ENCODE measurements at places on chromosomes 4 and X.

- DNase-seq = no peak
Observed at GRCh38 chrX:119696251-119696890, 3.4 kb upstream of the SEPTIN6 start.

GRCh38 chr4:2065106-2065930 lies 6.2 kb downstream of the NAT8L start:
- DNase-seq = no peak

DNA sequence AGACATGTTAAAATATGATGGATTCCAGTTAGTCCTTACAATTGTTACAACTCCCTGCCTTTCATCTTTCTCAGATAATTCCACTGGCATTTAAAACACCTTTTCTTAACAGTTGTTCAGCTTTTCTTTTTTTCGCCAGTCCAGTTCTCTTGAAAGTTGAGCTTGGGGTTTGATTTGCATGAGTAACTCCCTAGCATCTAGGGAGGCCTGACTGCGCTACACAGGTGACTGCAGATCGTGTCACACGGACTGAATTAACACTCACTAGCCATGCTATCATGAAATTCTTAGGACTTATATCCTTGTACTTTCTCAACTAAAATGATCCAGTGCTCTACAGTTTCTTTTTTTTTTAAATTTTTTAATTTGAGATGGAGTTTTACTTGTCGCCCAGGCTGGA lies 69.8 kb downstream of the ARHGAP24 start:
- DNase-seq = no peak

GRCh38 chr4:89502581-89502980 lies 195.0 kb upstream of the GPRIN3 start:
- no peak for DNase-seq

DNA sequence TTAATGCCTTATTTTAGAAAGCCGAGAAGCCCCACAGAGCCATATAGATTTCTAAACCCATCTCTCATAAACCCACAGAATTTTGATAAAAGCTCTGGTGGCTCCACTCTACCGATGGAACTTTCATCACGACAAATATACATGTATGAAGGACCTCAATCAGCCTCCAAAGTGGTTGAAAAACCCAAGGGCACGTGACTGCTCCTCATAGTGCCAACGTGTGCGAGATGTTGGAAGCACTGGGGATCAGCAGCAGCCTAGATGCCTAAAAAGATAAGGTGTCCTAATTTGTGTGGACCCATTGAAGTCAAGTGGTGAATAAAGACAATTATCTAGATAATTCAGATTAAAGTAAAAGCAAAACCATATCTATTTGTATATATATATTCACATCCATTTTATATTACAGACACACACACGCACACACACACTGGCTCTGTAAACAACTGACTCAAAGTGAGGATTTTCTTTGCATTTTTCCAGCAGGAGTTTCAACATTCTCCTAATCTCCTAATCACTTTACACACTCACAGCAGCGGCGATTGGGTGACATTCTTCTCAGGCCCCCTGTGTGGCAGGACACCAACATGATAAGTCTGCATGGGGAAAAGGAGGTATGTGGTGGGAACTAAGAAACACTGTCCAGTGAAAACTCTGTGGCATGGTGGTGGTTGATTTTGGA lies 2.8 kb upstream of the PITX2 start:
- DNase-seq = no peak

DNA sequence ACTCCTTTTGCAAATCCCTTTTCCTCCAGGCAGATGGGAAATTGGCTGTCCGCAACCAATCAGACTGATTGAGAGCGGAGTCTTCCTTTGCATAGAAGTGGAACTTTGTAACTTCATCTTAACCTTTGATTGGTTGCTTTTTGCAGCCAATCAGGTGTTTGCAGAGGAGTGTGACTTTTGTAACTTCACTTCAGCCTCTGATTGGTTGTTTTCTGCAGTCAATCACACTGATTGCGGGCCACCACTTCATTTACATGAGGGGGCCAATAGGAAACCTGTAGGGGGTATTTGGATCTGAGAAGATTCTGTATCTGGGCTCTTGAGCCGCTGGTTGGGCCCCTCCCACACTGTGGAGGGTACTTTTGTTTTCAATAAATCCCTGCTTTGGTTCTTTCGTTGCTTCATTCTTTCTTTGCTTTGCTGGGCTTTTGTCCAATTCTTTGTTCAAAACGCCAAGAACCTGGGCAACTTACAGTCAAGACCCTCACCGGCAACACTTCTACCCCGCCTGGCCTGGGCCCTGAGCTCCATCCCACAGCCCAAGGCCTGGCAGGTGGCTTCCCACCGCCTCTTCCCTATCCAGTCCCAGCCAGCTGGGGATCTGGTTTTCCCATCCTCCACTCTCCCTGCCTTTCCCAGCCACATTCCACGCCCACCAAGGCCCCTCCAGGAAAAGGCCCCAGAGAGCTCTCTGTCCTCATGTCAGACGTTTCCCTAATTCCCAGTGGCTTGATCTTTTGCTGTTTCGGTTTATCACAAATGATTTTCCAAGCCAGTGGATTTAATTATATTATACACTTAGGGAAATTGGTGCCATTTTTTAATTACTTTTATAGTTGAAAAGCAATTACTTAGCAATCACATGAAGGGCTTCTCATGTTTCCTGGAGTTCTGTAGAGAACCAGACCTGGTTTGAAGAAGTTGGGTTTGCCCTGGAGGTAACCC lies 110.2 kb upstream of the STX18 start:
- DNase-seq = no peak

- no peak for DNase-seq
Observed at GRCh38 chr4:47359891-47360290, 103.6 kb downstream of the COMMD8 start.

DNA sequence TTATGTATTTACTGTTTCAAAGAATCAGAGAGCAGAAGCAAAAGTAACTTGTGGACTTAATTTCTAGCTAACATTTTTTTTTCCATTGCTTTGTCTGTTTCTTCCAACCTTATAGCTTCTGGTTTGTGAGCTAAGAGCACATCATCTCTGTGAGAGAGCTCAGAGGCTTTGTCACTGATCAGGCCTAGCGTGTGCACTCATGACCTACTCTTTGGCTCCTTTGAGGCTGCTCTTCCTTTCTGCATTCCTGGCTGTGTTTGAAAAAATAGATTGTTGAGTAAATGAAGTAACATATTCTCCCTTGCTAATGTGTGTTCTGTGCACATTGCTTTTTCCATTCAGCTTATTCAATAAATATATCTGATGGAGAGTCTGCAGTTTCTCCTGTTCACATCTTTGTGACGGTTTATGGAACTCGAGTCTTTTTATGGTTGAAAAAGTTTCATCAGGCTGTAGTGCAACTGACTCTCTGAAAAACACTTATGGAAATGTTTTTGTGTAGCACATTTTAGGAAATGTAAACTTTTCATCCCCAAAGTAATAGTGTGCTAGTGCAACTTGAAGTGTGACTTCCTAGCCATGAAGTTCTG lies 133.0 kb downstream of the RAPGEF2 start:
- no peak for DNase-seq

DNA sequence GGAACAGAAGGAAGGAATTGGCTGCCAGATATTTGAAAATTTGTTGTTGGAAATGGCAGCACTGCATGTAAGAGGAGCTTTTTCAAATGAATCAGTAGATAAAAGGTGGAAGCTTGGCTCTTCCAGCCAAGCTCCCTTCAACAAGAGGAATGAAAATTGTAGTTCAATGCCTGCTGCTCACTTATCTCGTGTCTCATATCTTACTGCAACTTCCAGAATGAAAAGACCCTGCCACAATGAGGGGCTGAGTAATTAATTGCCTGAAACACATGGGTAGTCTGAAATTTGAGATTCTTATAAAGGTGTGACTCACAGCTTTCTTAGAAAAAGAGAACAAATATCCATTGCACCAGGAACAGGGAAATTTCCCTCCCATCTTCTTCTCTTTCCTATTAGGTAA lies 53.0 kb downstream of the HAND2 start:
- no peak for DNase-seq

DNA sequence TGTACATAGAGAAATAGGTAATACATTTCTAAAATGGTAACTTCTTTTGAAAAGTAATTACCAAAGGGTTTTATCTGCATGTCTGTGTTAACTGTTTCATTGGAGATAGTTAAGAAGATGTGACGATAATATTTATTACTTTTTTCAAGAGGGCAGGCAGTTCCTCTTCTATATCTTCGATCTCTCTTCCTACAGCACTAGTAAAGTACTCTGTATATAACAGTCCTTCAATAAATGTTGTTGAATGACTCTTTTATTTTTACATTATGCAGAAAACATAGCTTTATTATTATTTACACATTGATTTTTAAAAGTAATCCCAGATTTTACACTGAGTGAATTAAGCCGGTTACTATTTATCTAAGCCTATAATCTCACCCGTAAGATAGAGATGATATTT lies 51.8 kb downstream of the TMPRSS11E start:
- DNase-seq = no peak

DNA sequence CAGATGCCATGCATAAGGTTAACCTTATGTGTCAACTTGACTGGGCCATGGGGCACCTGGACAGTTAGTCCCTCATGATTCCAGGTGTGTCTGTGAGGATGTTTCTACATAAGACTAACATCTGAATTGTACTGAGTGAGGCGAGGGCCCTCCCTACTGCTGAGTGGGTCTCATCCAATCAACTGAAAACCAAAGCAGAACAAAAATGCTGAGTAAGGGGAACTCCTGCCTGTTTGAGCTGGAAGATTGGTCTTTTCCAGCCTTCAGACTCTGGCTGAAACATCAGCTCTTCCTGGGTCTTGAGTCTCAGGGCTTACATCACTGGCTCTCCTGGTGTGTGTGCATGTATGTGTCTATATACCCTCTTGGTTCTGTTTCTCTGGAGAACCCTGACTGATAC lies 13.8 kb downstream of the NELFA start:
- no peak for DNase-seq

- no peak for DNase-seq
Observed at GRCh38 chr4:134533068-134533467, 331.5 kb upstream of the PABPC4L start.

GRCh38 chrX:153478746-153479145 lies 8.4 kb upstream of the HAUS7 start:
- DNase-seq = peak; percentile 39

DNA sequence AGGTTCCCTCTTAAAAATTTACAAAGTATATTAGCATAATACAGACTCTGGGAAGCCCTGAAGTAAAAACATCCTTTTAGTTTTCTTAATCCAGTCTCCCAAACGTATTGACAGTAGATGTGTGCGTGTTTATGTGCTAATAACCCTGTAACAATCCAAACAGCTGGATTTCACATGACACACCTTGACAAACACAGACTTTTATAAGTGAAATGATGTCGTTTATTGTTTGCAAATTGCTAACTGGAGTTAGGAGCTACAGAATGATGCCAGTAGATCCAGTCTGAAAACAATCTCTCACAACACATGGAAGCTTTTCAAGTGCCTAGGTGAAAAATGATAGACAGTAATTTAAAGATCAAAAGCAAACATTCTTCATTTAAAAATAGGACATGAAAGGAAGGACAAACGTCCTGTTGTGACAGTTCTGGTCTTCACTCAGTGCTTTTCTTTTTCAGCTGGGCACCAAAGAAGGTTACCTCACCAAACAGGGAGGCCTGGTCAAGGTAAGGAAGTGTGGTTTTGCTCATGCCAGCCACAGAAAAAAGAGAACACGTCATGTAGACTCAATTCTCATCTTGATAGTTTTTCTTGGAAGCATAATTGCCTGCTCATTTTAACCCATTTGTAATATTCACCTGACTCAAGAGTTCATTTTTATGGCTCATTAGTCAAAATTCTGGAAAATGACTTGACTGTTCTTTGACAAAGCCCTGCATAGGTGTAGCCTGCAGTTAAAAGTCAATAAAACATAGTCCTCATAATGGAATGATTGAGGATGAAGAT lies 32.9 kb downstream of the LAMTOR3 start:
- DNase-seq = no peak

DNA sequence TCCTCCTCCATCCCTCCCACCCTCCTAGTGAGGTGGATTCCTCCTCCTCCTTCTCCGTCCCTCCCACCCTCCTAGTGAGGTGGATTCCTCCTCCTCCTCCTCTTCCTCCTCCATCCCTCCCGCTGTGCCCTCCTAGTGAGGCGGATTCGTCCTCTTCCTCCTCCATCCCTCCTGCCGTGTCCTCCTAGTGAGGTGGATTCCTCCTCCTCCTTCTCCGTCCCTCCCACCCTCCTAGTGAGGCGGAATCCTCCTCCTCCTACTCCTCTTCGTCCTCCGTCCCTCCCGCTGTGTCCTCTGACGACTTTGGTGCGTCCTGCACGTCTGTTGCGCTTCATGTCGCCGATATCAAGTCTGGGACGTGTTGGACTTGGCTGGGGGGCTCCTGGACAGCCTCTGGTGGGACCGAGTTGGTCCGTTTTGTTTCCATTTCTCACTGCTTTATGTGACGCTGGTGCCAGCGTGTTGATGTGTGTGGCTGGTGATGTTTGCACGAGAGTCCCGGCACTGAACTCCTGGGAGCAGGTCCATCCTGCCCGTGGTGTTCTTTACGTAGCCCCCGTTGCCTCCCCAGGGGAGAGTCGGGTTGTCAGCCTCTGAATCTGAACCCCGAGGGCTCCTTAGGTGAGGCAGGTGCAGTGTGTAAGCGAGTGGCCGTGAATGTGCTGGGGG lies 5.4 kb downstream of the AKAP17A start:
- no peak for DNase-seq

DNA sequence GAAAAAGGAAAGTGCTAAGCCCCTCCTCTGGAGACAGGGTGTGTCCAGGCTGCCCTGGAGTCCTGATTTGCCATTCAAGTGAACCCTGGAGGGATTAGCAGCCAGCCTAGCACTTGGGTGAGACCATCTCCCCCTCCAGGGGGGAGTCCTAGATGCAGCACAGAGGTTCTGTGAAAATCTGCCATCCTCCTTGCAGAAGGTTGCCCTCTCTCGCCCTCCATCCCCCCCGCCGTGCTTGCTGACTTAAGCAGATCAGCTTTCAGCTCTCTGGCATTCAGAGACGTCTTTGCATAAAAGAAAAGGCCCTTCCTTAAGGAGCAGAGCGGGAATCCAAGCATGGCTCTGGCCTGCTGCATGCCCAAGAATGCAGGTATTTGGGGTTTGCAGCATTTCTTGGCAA lies 102.1 kb upstream of the SCML1 start:
- DNase-seq = no peak

DNA sequence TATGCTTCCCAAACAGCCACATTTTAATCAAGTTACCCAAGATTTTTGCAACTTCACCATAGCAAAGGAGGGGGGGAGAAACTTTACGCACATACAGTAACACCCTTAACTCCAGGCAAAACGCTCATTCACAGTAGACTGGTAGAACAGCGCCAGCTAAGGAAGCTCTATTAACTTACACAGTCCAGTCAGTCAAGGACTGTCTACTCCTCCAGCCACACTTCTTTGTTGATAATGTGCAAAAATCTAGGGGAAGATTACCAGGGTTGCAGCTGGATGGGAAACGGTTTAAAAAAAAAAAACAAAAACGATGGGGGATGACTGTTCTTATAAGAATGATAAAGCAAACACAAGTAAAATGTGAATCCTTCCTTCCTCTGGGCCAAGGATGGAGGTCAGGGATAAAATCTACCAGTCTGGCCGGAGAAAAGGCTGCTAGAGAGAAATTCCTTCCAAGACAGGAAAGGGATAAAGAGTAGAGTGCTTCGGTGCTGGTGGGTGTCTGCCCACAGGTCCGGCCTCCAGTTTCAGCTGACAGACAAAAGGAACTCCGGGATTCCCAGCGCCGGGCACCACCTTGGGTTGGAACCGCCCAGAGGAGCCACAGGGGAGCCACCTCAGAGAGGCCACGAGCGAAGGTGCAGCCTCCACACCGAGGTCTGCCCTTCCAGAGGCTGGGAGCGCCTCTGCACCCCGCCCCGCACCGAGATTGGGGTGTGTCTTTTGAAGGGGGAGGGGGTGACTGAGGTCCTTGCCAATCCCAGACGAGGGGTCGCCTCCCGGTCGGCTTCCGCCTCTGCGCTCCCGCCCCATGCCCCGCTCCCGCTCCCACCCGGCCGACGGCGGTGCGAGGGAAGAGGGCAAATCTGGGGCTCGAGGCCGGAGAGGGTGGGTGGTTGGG lies 811 bp downstream of the ANKRD50 start:
- peak; percentile 84 for DNase-seq

All from pons (tissue), 1 donor.